Stimulated activated CD4-positive, alpha-beta T cell treated with anti-CD3 and anti-CD28 coated beads, Interleukin-1b, Interleukin-23, amount 100 ng/mL, for 1 hour (primary cell): ENCODE measurements at places on chromosomes 5 and 9.

- no peak for DNase-seq
Observed at GRCh38 chr5:57804505-57804904, 321.9 kb upstream of the ACTBL2 start.

DNA sequence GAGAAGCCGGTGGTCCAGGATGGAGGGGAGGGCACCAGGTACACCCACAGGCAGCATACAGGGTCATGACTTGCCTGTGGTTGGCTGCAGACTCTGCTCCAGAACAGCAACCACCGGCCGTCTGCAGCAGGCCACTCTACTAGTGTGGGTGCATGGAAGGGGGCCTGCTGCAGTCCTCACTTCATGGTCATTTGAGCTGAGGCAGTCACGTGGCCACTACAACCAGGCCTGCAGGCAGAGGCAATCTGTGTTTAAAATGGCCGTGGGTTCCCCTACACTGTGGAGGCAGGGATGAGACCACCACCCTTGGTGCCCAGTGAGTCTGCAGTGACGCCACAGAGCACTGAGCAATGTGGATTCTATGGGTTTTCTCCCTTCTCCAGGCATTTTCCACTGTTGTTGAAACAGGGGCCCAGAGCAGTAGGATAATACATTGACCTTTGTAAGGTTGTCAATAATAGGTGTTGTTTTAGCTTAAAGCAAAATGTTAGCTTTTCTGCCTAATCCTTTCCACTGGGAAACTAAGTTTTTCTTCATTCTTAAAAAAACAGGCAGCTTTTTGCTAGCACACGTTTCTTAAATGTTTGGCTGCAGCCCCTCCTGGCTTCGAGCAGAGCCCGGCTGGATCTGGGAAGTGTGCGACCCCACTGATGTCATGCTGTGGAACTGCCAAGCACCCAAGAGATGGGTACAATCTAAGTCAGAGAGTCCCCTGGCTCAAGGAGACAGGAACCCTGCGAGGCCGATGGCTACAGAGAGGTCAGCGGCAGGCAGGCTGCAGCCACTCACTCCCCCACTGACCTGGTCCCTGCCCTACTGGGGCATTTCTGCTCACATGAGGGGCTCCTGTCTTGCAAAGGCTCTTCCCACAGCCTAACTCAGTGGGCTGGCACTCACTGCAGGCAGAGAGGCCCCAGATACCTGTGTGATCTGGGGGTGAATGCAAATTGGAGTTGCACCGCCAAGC lies 21.2 kb downstream of the GADD45G start:
- DNase-seq: no peak

DNA sequence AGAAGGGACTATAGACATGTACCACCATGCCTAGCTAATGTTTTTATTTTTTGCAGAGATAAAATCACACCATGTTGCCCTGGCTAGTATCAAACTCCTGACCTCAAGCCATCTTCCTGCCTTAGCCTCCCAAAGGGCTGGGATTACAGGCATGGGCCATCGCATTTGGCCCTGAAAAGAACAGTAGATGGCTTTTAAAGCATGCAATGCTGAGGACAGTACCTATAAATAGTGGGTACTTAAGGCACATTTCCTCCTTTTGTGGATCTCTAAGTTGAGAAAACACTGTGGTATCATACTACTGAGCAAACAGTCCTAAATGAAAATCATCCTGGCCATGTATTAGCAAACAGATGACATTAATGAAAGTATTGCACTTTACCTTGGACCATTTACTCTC lies 119.4 kb downstream of the TTC39B start:
- DNase-seq: no peak

DNA sequence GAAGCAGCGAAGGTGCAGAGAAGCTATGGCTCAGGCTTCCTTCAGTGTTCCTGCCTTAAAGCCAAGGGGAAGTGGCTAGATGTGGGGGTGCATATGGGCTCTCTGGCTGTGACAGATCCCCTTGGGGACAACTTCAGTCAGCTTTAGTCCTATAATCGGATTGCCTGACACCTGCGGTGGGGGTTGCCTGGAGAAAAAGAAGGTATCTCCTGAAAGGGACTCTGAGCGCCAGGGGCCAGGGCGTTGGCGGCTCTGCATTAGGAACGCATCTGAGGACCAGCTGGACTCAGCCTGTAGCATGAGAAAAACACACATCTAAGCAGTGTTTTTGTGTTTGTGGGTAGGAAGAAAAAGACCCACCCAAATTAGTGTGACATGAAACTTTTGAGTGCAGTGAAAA lies 84.3 kb upstream of the OTULINL start:
- DNase-seq: no peak

GRCh38 chr9:10921671-10922070 lies 308.9 kb upstream of the PTPRD start:
- no peak for DNase-seq

DNA sequence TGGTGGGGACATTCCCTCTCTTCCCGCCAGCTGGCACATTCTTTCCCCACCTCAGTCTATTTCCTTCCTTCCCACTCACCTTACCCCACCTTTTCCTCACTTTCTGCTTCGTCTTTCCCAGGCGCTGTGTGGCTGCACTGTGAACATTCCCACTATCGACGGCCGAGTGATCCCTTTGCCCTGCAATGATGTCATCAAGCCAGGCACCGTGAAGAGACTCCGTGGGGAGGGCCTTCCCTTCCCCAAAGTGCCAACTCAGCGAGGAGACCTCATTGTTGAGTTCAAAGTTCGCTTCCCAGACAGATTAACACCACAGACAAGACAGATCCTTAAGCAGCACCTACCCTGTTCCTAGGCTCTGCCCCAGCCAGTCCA lies 7.3 kb downstream of the DNAJB5 start:
- DNase-seq: no peak

DNA sequence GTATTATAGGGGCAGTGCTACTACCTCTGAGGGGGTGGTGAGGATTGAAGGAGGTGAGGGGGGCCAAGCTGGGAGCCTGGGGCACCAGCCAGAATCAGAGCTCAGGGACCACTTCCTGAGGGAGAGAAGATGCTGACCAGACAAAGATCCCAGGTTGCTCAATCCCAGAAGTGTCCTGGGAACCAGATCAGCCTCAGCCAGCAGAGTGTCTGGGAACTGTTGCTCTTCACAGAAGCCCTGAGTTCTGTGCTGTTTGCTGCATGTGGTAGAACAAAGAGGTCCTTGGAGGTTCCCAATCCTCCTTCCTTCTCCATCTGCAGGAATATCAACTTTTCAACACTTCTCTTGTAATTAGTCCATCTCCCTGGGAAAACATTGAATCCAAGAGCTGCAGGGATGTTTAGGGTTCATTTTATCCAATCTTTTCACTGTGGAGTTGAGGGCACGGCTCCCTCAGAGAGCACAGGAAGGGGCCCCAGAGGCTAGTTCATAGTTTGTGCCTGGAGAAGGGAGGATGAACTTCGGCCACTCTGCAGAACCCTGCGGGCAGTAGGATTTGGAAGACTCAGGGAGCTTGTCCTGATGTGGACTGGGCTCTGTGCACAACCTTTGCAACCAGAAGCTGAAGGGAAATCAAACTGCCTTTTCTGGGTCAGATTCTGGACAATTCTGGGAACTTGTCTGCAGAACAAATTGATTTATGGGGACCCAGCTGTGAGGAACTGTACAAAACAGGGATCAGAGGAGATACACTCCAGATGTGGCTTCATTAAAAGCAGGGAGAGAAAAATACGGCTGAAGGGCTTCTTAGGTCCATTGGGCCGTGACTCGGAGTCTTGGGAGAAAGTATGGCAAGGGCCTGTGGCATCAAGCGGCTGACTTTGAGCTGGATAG lies 57.1 kb downstream of the GALNT12 start:
- no peak for DNase-seq

- DNase-seq: no peak
Observed at GRCh38 chr5:35404701-35405100, 174.4 kb upstream of the PRLR start.

DNA sequence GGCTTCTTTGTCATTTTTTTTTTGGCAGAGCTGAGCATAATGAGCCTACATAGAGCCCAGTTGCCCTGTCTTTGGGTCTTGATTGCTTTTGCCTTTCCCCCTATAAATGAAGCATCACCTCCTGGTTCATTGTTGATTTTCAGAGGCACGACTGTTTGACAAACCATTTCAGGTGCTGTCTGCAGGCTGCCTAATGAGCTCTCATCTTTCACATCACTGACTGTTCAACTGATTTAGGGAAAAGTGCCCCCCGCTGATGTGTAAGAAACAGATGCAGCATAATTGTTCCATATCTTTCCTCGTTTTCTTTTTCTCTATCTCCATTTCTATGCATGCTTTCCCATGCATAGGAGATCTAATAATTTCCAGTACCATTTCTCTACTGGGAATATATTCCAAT lies 338.6 kb downstream of the TMEM38B start:
- DNase-seq: no peak

- no peak for DNase-seq
Observed at GRCh38 chr9:112856200-112856599, 34.5 kb downstream of the SLC46A2 start.

DNA sequence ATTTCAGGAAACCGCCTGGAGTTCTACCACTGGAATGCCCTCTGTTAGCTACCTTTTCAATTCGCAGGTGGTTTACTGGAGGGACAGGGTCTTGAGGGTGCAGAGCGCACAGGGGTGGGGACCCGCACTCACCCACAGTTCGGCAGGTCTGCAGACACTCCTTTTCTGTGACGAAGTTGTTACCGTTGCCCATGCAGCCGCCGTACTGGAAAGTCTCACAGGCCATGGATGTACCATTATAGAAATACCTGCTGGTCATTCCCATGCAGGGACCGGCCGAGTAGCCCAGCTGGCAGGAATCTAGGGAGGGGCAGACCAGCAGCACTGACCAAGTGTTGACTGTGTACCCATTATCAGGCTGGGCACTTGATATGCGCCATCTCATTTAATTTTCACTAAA lies 16.8 kb downstream of the AMBP start:
- DNase-seq: no peak

DNA sequence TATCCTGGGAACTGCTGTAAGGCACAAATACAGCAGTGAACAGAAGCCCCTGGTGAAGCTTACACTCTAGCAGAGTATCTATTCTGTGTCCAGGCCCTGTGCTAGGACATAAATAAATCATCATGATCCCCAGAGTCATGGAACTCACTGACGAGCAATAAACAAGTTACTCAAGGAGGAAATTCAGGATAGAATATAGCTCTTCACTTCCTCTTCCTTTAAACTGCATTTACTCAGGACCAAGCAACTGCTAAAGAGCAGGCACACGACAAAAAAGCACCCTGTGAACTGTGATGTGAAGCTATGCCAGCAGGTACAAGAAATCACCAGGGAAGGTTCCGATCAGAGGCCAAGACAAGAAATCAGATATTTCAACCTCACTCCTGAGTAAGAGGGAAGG lies 47.8 kb upstream of the NR5A1 start:
- DNase-seq: no peak

GRCh38 chr5:64637837-64638443 lies 52.4 kb upstream of the SHISAL2B start:
- no peak for DNase-seq

DNA sequence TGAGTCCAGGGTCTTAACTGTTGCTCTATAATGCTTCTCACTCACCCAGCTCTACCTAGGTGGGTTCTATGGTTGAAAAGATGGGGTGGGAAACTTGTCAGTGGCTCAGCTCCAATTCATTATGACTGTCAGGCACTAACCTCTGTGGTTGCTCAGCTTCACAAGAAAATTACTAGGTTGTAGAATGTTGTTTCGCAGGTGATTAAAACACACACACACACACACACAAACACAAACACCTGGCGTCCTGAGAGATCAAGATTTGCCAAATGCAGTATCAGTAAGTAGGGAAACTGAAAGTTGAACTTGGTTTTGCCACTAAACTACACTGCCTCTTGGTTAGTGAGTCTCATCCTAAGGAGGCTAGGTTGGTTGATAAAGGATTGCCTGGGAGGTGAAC lies 2.8 kb downstream of the MCCC2 start:
- DNase-seq: no peak

- no peak for DNase-seq
Observed at GRCh38 chr5:150286820-150287219, 2.8 kb downstream of the CAMK2A start.

DNA sequence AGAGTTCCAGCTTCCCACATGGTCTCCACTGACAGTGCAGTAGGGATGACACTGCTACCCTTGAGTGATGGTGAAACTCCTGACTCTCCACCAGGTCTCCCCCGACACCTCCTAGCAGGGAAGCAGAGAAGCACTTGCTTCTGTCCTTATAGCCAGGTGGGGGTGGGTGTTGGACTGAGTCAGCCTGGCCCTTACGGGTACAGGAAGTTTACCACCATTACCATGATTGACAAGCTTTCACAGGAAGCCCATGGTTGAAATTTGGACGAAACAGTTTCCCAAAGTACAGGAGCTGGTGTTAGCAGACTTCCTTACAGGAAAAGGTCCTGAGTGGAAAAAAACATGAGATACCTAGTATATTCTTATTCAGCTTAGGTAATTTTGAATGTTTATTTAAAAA lies 3.1 kb upstream of the FBXL7 start:
- DNase-seq: no peak

DNA sequence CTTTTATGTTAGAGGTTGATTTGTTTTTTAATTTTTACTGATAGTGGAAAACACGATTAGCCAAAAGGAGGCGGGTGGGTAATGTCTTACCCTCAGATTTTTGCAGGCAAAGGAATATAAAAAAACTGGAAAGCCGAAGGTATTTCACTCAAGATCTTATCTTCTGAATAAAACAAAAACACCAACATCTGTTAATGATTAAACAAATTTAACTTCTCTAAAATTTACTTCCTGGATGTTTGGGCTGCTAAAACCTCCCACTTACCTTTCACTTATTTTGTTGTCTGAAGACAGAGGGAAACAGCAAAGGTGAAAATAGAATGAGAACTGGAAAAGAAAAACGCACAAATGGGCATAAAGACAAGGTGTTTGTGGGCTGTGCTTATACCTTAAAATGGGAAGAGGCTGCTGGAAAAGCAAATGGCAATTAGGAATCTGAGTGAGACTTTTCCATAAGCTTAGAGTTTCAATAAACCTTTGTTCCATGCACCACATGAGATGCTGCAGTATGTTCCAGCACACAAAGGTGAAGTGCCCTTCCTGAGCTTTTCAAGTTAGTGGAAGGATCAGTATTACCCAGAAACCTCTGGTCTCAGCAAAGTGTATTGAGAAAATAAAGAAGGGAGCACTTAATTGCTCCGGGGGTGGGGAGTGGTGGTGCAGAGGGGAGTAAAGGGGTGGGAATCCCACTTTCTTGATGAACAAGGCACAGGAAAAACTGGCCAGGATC lies 298.3 kb downstream of the BNC2 start:
- DNase-seq: no peak

DNA sequence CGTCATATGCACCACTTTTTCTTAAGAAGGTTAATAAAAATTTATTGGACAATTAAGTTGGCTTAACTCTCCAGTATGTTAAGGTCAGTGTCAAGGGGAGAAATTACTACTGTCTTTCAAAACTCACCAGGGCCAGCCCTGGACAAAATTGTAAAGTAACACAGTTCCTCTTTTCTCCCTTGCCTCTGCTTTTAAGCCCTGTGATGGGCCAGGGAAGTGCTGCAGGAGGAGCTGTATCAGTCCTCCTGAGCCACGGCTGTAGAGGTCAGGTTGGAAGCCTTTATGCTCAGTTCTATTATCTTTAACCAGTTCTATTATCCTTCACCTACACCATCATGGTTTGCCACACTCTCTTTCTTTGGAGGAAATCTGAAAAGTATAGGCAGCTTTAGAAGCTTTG lies 11.5 kb upstream of the PPP2R2B start:
- DNase-seq: no peak

- DNase-seq: peak; percentile 10
Observed at GRCh38 chr9:34403554-34404380, 27.1 kb upstream of the MYORG start.

GRCh38 chr9:5292141-5292540 lies 12.4 kb downstream of the RLN2 start:
- no peak for DNase-seq

- DNase-seq: no peak
Observed at GRCh38 chr9:114366334-114367128, 21.3 kb downstream of the AKNA start.
